Subcutaneous preadipocyte (primary cell): ENCODE measurements at places on chromosomes 1 and 21. TPM values are rescaled to one million over a fixed set of nuclear protein-coding genes. Genes with fewer than 3 reads are reported as not detected.

The IBA57 gene
- 3.7 and 4.3 TPM in 2 replicates for total RNA-seq

The IFI16 gene
- 115 and 149 TPM in 2 replicates for total RNA-seq

The POGK gene
- 23.1 and 30.9 TPM in 2 replicates for total RNA-seq

The NBPF9 gene
- 15.1 and 24.8 TPM in 2 replicates for total RNA-seq

The DCST2 gene
- total RNA-seq, result not detected in 2 replicates

The MIXL1 gene
- total RNA-seq, result not detected in 2 replicates

The ADORA3 gene
- 0.37 TPM in 1 of 2 replicates, not detected in the other for total RNA-seq

The DPT gene
- under 0.01 TPM in 1 of 2 replicates, not detected in the other for total RNA-seq

The MLLT11 gene
- total RNA-seq, result 0.73 and 0.78 TPM in 2 replicates

The MOV10 gene
- total RNA-seq, result 29.0 and 47.9 TPM in 2 replicates

The SLC5A9 gene
- total RNA-seq, result not detected in 2 replicates

The NPHS2 gene
- not detected in 2 replicates for total RNA-seq

The DCDC2B gene
- not detected in 2 replicates for total RNA-seq

The ARID1A gene
- 17.6 and 30.9 TPM in 2 replicates for total RNA-seq

The ATP1A4 gene
- total RNA-seq, result not detected in 2 replicates

The REN gene
- 0.37 TPM in 1 of 2 replicates, not detected in the other for total RNA-seq

The POU3F1 gene
- under 0.01 TPM in 1 of 2 replicates, not detected in the other for total RNA-seq

The KIF26B gene
- under 0.01 TPM in 2 replicates for total RNA-seq

The MMP23B gene
- total RNA-seq, result 0.73 TPM in 1 of 2 replicates, not detected in the other
